Muscle of leg (tissue), 16 donors: ENCODE measurements at places on chromosomes 5 and 9. TPM values are rescaled to one million over a fixed set of nuclear protein-coding genes. Genes with fewer than 3 reads are reported as not detected.

DNA sequence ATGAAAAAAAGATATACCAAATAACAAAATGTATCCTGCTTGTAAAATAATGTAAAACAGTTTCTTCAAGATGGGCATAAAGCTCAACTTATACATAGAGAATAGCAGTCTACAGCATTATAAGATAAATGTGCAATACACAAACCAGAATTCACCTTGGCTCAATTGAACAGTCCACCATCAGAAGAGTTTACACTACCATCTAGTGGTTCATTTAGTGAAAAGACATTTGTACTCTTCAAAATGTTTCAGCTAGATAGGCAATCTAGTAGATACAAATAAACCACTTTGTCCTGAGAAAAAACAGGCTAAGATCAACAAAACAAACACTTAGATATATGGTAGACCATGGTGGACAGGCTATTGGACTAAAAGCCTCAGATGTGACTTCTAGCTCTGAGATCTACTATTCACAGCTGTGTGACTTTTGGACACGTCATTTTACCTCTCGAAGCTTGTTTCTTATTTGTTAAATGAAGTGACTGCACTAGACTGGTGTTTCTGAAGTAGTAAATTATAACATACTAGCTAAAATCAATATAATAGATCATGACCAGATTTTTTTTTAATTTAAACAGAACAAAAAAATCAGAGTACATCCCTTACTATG is 22.1 kb upstream of the TPD52L3 start:
- peak; percentile 53 for DNase-seq

- DNase-seq, result no peak
Observed at GRCh38 chr9:98795295-98795955, 930 bp downstream of the ANKS6 start.

GRCh38 chr5:74717596-74717995 is 32.6 kb downstream of the HEXB start:
- no peak for DNase-seq

GRCh38 chr9:135588371-135588770 is 26.8 kb downstream of the PAEP start:
- DNase-seq, result no peak

DNA sequence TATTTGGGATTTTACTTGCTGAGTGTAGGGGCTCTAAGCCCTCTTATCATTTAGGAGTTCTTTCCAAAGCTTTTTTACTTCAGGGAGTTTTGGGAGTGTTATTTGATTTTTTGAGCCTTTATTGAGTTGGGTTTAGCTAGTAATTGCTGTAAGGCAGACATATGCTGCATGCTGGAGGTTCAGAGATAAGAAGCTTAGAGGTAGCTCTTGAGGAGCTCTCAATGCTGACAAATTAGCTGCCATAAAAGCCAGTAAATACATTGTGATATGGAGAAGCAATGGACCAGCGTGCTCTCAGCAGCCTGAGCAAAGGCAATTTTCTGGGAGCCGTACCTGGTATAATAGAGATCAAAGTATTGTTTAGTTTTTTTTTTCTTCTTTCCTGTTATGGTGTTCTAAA is 11.6 kb downstream of the ARHGEF28 start:
- DNase-seq, result no peak

DNA sequence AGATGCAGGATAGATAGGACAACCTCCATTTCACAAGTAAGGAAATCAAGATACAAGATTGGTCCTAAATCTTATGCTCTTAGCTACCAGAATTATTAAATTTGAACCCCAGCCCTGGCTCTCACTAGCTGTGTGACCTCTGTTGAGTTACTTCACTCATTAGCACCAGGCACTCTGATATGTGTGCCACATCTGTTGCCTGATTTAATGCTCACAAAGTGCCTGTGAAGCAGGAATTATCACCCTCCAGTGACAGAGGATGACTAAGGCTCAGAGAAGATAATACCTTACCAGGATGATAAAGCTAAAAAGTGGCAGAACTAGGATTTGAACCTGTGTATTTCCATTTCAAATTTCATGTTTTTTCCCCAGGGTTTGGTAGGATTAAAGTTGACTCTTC is 110.0 kb downstream of the PLPPR1 start:
- DNase-seq, result no peak

DNA sequence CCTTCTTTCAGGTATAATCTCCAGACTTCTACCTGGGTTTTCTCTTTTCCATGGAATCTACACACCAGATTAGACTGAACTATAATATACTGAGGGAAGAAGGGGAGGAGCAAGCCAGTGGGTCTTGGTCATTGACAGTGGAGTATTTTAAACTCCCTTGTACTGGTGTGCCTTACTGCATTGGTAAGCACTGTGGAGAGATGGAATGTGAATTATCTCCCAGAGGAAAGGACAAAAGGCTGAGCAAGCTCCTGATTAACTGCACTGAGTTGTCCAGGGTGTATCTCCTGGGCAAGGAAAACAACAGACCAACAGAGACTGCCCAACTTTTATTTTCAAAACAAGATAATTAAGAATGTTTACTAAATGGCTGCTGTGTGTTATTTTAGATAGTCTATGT is 29.8 kb upstream of the SLCO6A1 start:
- peak; percentile 61 for DNase-seq

- no peak for DNase-seq
Observed at GRCh38 chr5:169115461-169116124, 185.3 kb downstream of the SLIT3 start.

DNA sequence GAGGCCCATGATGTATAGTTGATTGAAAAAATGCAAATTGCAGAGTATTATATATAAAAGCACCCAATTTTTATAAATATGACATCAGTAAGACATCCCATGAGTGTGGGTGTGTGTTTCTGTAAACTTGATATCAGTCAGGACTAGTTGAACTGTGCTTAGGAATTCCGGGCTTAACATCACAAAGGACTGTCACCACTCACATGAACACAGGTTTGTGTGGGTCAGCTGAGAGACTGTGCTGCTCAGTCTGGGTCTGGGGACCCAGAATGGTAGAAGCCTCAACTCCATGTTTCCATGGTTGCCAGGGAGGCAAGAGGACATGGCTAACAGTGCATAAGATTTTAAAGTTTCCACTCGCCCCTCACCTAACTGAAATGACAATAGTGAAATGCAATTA is 120.3 kb downstream of the ADCY2 start:
- no peak for DNase-seq

DNA sequence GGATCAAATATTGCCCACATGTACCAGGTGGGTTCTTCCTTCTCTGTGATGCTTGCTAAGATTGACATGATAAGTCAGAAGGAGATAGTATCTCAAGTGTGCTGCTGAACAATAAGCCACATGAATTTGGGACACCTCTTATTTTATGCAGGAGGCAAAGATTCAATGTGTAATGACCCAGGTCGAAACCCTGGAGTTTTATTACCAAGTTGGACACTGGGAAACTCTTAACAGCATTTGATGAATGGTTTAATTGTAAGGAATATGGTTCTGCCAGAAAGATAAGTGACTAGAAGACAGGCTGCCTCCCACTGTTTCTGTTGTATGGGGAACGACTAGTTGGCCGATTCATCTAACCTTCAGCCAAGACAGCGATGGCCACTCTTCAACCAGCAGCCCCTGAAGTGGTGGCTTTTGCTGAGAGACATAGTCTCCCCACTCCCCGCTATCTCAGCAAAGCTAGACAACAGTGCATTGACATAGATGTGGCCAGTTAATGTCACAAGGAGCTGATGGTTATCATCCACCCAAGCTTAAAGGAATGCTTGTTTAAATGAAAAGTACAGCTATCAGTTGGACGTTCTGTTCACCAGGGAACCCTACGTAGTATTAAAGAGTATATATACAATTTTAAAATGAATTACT is 407.7 kb downstream of the KDM4C start:
- DNase-seq, result no peak

DNA sequence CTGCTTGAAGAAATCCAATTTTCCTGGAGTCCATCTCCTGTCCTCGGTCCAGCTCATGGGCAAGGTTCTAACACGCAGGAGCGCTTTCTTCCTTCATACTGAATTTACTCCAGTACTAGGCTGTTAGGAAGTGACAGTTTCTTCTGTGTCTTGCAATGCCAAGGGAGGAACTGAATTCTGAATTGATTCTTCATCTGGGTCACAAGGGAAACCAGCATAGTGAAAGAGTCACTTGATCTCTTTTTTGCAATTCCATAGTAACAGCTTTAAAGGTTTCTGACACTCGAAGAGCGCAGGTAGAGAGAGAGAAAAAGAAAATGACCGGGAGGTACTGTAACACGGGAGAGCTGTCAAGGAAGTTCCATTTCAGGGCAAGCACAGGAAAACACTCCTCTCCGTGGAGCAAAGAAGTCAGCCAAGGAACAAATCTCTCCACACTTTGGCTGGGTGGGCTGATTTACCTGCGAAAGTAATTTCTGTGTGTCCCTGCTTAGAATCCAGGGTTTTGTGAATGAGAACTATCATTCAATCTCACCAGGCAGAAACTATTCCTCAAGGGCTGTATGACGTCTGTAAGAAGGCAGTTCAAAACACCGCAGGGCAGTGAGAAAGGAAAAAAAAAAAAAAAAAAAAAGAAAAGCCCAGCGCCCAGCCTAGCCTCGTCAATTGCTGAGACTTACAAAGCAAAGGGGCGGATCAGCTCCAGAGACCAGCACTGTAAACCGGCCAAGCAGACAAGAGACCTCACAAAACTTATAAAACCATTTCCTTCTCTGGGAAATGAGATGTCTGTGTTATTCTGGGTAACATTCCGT is 617.8 kb downstream of the PDE4D start:
- DNase-seq, result peak; percentile 95

- DNase-seq, result no peak
Observed at GRCh38 chr5:164688437-164688836, 1183.0 kb downstream of the MAT2B start.

- no peak for DNase-seq
Observed at GRCh38 chr5:5826911-5827310, 404.4 kb downstream of the ICE1 start.

GRCh38 chr5:134116789-134117761 is 2.6 kb downstream of the TCF7 start:
- no peak for DNase-seq

DNA sequence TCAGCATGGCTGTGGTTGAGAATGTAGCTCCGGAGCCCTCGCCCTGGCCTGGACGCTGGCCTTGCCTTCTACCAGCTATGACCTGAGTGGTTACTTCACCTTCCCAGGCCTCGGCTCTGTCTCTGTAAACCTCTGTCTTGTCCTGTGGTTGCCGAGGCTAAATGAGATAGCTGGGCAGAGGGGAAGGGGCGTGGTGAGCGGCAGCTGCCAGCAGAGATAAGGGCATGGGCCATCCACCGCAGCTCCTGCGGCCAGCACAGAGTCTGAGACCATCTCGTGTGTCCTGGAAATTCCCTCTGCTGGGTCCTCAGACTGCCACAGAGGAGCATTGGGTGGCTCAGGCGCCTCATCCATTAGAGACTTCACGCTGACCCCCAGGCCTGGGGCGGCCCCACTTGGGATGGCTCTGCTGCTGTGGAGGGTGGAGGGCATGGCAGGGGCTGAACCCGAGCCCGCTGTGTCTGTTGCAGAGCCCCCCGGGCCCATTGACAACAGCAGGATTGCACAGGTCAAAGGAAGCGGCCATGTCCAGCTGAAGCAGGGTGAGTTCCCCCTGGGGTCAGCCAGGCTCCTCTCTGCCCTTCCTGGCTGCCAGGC is 43.9 kb downstream of the USP20 start:
- no peak for DNase-seq

- peak; percentile 56 for DNase-seq
Observed at GRCh38 chr9:97518909-97519307, 17.4 kb downstream of the TMOD1 start.

GRCh38 chr9:109328978-109329637 is 8.2 kb upstream of the EPB41L4B start:
- peak; percentile 87 for DNase-seq

DNA sequence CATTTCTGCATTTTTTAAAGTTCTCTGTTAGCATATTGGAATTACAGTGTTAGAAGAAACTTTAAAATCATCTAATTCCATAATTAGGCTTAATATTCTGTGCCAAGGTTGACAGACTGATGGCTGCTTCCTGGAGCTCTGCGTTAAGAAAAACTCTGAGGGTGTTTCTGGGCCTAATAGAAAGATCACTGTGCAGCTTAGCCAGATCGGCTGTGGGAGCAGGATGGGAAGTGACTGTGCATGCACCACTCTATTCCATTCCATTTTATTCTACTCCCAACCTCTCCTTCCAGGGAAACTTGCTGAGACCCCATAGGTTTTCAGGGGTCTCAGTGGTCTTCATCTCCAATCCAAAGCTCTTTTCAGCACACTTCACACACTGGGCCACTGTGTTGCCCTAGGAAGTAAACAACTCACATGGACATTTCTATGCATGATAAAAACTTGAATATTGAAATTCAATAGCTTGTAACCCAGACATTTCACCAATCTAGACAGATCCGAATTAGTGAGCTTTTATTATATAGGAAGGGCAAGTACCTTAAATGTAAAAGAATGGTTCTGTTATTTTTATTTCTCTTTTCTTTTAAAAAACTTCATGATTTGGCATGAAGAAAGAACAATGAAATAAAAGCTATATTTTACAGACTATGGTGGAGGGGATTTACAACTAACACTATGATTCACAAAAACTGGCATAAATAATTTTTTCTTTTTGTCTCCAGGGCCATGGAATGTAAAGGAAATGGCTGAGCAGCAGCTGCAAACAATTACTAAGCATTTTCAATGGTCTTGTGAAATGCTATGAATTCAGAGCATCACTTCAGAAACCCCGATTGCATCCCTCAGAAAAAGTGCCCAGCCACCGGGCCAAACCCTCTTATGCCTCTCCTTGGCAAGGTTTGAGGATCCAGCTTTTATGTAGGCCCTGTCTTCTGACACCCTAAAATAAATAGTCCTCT is 51.4 kb upstream of the DAB2 start:
- peak; percentile 86 for DNase-seq

DNA sequence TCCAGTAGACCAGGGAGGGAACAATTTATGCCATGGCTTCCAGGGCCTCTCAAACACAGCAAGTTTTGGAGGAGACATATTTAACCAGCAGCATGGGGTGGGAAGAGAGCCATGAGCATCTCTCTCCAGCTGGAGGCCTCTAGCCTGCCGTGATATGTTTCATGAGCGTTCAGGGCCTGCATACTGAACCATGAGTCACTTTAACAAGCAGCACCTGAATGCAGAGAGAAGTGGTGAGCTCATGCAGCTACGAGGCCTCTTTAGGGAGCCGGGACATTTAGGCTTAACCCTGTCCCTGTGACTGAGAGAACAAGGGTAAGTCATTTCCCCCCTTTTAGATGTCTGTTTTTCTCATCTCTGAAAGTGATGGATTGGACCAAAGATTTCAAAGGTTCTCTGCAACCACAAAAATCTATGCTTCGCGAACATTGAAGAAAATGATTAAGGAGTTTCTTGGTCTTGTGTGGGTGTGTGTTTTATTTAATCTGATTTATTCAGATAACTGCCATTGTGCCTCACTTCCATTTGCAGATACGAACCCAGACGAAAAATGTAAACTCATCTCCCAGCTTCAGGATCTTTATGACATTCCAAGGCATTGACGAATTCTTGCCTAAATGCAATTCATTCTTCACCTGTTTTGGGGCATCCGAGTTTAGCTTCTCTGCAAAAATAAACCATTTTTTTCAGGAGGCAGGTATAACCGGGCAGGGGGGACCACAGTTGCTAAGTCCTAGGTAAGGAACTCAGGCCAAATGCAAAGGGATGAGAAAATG is 157.0 kb downstream of the GABBR2 start:
- DNase-seq, result no peak

Gene PRELID2
- 20.1 TPM for total RNA-seq

Gene BAAT
- 0.66 TPM for total RNA-seq

Gene SIL1
- total RNA-seq, result 26.1 TPM

Gene FST
- total RNA-seq, result 32.4 TPM
